ENCODE measurements at places on chromosomes 5 and 9. TPM values are rescaled to one million over a fixed set of nuclear protein-coding genes. Genes with fewer than 3 reads are reported as not detected.
A peak's percentile ranks its signal among the peaks of the same experiment; 100 is the strongest.

GRCh38 chr9:137312852-137313325 lies 10.8 kb upstream of the NRARP start:
- no peak for DNase-seq

- peak; percentile 23 for DNase-seq
These were observed 246.7 kb upstream of the TRPM3 start for GRCh38 chr9:71368157-71368556.

DNA sequence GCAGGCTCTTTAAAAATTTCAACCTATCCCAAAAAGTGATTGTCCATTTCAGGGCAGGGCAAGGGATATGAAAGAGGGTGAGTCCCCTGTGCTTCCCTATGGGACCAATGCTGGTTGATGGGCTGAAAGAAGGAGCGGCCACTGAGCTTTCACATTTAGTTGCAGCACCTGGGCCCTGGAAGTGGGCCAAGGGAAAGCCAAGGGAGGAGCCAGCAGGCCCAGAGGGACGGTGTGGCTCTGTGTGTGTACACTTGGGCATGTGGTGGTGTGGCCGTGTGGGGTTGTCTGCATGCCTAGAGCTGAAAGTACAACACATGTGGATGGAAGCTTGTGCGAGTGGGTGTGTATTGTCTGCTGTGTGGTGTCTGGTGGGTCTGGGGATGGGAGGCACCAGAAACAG lies 14.0 kb upstream of the PSMD5 start:
- no peak for DNase-seq

GRCh38 chr9:95629585-95629984 lies 112.8 kb upstream of the PTCH1 start:
- DNase-seq = no peak

GRCh38 chr5:113546703-113547183 lies 33.2 kb downstream of the YTHDC2 start:
- DNase-seq = no peak

DNA sequence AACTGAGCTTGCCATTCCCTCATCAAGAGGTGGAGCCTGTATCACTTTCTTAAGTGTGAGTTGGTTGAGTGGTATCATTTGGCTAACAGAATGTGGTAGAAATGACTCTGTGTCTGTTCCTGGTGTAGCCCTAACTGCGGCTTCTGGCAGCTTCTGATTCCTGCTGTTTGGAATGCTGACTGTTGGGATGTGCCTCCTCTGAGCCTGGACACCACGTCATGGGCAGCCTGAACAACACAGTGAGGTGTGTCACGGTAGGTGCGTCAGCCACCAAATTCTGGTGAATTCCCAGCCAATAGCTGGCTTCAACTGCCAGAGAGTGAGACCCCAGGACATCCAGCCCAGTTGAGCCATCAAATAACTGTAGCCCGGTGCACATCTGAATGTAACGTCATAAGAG lies 6.1 kb upstream of the C9orf152 start:
- no peak for DNase-seq

GRCh38 chr5:171581781-171582180 lies 162.3 kb downstream of the FGF18 start:
- no peak for DNase-seq

DNA sequence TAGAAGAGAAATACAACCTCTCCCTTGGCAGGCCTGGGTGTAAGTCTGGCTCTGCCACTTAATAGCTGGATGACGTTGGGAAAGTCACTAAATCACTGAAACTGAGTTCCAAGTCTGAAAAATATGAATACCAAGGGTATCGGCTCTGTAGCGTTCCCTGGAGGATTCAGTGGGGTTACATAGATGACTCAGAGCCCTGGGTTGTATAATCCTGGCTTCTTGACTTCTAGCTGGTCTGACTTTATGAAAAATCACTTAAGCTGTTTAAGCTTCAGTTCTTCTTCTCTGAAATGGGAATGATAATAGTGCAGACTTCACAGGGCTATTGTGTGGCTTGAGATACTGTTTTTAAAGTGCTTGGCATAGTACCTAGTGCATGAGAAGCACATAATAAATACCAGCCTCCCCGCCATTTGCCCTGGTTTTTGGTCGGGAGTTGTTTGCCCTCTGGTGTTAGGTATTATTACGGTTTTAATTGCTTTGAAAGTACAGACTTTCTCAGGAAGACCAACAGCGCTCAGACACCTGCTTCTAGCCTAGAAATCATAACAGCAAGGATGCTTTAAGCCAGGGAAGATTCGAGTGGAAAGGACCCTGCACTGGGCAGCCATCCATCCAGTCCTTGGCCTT lies 43.0 kb downstream of the CYFIP2 start:
- DNase-seq = peak; percentile 8

DNA sequence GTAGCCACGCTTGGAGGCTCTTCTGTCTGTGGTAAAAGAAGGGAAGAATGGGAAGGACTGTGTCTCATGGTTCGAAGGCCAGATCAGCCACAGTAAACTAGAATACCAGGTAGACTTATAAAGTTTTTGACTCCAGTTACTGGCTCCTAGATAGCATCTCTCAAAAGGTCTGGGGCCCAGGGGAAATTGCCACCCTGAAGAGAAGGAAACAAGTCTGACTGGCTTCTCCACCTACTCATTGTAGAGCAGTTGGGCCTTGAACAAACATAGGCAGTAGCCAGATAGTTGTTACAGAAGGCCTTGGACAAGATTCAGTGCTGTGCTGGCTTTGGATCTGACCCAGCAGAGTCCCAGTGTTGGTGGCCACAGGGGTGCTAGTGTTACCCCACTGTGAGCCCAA lies 890.4 kb downstream of the EFNA5 start:
- no peak for DNase-seq

GRCh38 chr5:97549496-97549895 lies 366.4 kb upstream of the RIOK2 start:
- no peak for DNase-seq

GRCh38 chr5:135053278-135053677 lies 19.2 kb upstream of the PITX1 start:
- no peak for DNase-seq

DNA sequence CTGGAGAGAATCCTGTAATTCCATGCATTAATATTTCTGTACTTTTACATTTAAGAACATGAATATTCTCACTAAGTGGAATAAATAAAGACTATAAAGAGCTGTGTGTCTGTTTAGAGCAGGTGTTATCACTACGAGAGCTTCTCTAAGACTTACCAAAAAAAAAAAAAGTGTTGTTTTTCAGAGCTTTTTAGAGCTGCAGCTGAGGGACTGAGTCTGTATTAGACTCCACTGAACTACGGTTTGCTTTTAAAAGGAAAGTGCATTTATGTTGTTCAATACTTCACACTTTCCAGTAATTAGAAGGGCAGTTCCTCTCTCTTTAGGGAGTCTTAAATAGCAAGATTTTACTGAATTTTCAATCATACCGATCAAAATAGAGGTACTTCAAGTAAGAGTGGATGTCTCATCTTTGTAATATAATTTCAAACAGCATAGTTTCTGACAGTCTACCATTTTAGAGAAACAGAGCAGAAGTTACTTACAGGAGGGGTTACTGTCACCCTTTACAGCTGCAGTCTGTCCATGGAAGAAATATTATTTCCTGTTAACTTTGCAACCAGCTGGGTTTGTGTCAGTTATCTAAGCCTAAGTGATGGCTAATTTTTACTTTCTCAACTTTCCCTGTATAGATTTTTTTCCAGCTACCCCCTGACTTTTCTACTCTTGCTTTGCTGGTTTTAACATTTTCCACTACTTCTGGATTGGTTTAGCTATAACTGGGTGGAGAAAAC lies 2.4 kb downstream of the SYK start:
- DNase-seq = no peak

GRCh38 chr5:39521098-39521860 lies 96.5 kb upstream of the DAB2 start:
- no peak for DNase-seq

GRCh38 chr5:84384604-84385575 lies at the start of gene EDIL3:
EDIL3 (minus strand) TSS chr5:84384880; CDS start chr5:84384374, 506 bp downstream.
- no peak for DNase-seq

DNA sequence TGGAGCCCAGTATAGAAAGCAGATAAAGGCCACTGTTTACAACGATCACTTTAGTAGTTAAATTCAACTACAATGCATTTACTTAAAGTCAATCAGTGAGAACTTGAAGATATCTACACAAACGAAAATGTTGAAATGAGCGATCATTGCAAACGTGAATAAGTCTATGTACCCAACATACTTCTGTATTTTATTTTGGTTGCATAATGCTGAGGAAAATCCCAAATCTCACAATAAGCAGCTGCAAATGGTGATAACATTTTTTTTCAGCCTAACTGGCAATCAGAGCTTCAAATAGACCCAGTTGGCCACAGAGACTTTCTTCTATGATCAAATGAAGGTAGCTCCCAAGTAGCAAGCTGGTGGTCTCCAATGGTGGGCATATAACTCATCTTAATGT lies 32.1 kb downstream of the PDGFRB start:
- DNase-seq = no peak

- DNase-seq = no peak
These were observed 202.6 kb downstream of the TLE4 start for GRCh38 chr9:79774356-79774755.

ADGRD2 gene
- 0.20 TPM for total RNA-seq

DNM1 gene
- total RNA-seq = 11.4 TPM

BTNL8 gene
- total RNA-seq = not detected

BNC2 gene
- total RNA-seq = 8.5 TPM

MSMP gene
- 2.8 TPM for total RNA-seq

RELL2 gene
- 6.7 TPM for total RNA-seq

PRSS3 gene
- 46.0 TPM for total RNA-seq

MYOZ3 gene
- total RNA-seq = 0.10 TPM

POLK gene
- total RNA-seq = 24.9 TPM
